T-helper 9 cell (primary cell): ENCODE measurements at places on chromosomes 5 and 9.

DNA sequence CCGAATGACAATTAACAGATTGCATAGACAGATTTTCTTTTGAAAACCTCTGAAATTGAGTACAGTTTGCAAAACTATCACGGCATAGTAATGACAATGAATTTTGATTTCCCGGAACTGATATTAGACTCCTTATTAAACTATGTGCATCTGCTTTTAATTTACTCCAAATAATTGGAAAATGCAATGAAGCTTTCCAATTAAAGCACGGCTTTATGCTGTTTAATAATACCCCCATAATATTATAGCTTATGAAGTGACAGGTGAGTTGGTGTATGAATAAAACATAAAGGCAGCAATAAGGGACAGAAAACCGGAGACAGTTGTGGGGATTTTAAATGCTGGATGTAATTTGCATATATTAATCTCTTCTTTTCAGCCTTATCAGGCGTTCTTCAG, 110.6 kb downstream of the MVB12B start:
- no peak for DNase-seq

DNA sequence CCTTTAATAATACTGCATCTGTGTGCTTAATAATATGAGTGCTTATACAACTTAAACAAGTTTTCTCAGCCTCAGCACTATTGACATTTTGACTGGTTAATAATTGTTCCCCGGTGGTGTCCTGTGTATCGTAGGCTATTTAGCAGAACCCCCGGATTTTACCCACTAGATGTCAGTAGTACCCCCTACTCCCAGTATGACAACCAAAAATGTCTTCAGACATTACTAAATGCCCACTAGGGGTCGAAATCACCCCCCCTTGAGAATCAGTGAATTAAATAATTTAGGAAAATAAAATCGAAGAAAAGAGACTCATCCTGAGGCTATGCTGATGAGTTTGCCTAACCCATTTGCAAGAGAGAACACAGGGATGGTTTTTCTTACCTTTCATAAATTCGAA, 166.3 kb downstream of the ATP10B start:
- DNase-seq, result no peak

DNA sequence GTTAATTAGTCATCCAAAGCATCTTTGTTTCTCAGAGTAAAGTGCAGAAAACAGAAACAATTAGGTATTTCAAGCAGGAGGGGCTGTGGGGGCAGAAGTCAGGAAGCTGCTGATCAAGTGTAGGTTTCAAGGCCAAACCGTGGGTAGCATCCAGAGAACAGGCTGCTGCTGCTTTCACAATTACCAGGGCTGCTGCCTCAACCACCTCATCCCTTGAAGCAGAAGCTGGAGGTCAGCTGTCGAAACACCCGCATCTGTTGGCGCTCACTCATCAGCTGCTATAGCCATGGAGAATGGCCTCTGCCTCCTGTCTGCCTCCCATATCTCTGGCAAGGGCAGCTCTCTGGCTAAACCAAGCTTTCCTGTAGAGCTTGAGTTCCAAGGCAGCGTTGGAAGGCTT, 122.9 kb upstream of the OSMR start:
- no peak for DNase-seq

GRCh38 chr9:77547106-77547730, 100.9 kb downstream of the GNA14 start:
- no peak for DNase-seq

DNA sequence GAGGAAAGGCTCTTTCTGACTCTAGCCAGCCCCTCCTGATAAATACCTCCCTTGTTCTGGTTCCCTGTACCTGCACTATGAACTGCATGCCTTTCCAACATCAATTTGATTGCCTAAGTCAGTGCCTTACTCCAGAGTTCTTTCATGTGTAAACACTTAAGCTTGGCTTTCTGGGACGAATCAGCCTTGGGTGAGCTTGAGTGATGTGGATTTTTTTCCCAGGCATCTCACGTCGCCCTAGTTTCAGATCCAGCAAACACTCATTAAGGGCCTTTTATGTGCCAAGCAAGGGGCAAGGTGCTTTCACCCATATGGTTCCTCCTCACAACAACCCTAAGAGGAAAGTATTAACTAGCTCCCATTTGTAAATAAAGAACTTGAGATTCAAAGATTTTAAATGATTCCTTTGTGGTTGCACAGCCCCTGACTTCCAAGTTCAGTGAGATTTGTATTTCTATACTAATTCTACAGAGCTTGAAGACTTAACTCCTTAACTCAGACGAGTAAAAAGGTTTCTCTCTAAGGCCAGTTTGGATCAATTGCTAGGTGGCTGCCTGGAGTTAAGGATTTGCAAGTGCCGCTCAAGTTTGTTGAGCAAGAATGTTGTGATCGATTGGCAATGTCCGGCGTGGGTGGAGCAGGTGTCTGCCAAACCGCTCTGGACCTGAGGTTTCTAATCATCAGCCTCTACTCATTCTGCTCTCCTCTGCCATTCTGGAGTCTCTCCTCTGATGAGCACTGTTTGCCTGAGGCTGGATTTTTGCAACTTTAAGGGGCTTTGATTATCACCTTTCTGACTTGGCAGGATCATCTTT, 20.2 kb upstream of the TJP2 start:
- DNase-seq, result no peak

DNA sequence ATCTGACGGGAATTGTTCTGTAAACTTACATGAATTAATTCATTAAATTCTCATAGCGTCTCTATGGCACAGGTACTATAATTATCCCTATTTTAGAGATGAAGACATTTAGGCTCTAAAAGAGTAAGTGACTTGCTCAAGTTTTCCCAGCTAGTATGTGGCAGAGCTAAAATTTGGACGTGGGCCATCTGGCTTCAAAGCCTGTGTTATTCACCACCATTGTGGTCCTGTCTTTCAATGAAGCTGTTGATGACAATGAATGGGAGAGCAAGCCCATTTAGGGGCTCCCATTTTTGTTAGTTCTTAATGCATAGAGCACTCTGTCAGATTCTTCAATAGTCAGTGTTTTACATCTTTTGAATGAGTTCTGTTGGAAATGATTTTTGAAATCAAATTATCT, 236.0 kb upstream of the CD180 start:
- no peak for DNase-seq
